NCI-H187 (cell line): ENCODE measurements at places on chromosomes 6 and 20.
A peak's percentile ranks its signal among the peaks of the same experiment; 100 is the strongest.

GRCh38 chr6:167974640-167975344 lies 22.7 kb upstream of the KIF25 start:
- no peak for DNase-seq

DNA sequence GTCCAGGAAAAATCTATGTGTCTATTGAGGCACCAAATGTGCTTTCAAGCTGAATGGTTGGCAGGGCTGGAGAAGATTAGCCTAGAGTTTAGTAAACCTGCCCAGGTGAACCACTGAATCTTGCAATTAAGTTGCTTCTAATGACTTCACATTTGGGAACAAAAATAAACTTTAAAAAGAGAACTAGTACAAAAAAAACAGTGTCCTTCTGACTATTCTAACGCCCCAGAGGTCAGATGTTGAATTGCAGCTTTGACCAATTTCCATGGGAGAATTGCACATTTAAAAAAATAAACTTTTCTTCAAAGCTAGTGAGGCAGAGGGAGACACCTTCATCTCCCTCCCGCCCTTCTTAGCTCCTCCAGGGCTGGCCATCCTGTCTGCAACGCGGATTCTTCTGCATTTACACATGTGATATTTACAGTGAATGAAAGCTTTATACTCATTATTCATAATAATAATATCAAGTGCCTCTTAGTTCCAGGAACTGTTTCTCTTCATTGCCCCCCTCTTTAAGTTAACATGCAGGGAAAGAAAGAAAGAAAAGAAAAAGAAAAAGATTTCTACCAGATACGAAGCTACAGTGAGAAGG lies 270.2 kb downstream of the SMOC2 start:
- DNase-seq = no peak

DNA sequence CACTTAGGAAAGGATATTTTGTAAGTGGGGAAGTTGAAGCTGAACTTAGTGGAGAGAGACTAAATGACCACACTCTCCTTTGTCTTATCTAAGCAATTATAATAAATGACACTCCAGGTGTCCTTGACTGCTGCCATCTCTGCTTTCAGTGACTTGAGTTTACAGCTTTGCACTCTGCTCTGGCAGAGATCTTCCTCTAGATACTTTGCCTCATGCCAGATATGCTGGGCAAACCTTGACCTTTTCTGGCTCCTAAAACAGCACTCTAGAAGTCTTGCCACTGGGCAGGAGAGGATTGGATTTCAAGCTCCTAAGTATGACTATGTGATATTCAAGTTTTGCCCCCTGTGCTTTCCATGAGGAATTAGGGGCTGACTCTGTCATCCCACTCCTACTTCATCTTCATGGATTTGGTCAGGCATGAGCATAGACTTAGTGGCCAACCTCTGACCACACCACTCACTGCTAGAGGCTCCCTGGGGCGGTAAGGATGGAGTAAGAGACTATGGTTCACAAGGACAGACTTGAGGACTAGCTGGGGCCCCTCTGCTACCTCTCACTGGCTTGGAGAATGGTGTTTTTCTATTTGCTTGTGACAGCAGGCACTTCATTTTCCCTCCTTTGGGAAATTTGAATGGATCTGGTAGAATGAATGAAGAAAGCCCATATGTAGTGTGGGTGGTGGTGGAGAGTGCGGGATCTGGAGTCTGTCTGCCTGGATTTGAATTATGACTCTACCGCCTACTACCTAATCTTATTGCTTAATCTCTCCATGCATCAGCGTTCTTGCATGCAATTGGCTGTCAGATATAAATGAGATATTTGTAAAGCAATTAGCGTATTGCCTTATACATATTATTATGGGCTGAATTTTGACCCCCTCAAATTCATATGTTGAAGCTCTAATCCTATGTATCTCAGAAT lies 191.4 kb downstream of the REV3L start:
- DNase-seq = no peak

- DNase-seq = no peak
Measured at GRCh38 chr6:7131390-7131789, 23.6 kb downstream of the RREB1 start.

- DNase-seq = no peak
Measured at GRCh38 chr6:98107801-98108200, 726.6 kb upstream of the POU3F2 start.

DNA sequence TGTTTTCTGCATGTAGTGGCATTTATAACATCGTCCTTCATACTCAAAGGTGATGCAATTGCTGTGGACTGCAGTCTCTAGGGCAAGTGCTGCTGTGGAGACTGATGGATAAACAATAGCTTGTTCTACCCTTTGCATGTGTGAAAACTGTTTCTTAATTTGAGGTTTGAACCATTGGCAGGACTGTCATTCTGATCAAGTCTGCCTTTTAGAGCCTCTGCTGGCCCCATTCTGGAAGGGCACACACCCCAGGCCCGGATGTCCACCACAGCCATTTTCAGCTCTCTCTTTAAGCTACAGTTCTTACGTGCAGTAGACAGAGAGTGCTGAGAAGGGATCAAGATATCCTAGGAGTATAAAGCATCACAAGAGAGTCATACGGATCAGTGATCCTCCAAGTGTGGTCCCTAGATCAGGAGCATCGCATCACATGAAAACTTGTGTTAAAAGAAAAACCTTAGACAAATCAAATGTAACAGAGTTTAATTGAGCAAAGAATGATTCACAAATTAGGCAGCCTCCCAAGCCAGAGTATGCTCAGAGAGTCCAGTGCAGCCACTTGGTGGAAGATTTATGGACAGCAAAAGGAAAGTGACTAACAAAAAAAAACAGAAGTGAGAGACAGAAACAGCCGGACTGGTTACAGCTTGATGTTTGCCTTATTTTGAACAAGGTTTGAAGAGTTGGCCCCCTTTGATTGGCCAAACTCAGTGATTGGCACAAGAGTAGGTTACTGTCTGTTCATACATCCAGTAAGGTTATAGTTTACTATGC lies 52.0 kb downstream of the FRK start:
- no peak for DNase-seq

GRCh38 chr6:129774697-129775447 lies 64.9 kb upstream of the ARHGAP18 start:
- peak; percentile 25 for DNase-seq

DNA sequence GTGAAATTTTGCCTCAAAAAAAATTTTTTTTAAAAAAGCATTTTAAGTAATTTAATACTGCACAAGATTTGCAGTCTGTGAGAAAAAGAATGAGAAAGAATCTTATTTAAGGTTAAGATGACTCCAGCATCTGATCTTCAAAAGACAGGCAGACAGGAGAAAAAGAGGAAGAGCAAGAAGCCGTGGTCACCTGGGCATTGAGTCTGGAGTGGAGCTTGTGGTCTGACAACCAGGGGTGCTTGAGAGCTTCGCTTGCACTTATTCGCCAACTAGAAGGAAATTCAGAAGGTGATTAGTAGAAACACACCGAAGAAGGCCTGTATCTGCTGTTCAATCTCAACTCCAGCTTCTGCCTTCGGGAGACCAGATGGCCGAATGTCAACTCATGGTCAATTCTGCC lies 75.9 kb downstream of the MYLK4 start:
- no peak for DNase-seq

GRCh38 chr6:158573542-158573931 lies 13.6 kb downstream of the TMEM181 start:
- DNase-seq = no peak
